Lower lobe of right lung (tissue), 2 donors: ENCODE measurements at places on chromosomes 1 and 21. TPM values are rescaled to one million over a fixed set of nuclear protein-coding genes. Genes with fewer than 3 reads are reported as not detected.

ARHGAP30 gene
- total RNA-seq = 63.7 TPM

KCNAB2 gene
- total RNA-seq = 119 TPM

GSTM5 gene
- total RNA-seq = 11.7 TPM

SLC25A24 gene
- total RNA-seq = 49.5 TPM

PIGK gene
- 27.1 TPM for total RNA-seq

PAQR7 gene
- total RNA-seq = 9.3 TPM

SDCCAG8 gene
- 92.7 TPM for total RNA-seq

TNFAIP8L2 gene
- 17.8 TPM for total RNA-seq

CGN gene
- 52.9 TPM for total RNA-seq

EFNA1 gene
- 144 TPM for total RNA-seq

- H3K4me1 ChIP-seq = no peaks in the 10 kb centered on the region
- no peak overlapping the region for H3K27ac ChIP-seq
- H3K36me3 ChIP-seq = peaks cover 5% of the 10 kb centered on the region
- H3K4me3 ChIP-seq = no peak overlapping the region
- no peak for DNase-seq
Observed at GRCh38 chr1:114386129-114387009, 124.6 kb downstream of the TRIM33 start.

GRCh38 chr1:207925210-207925609 lies 14.3 kb upstream of the CD34 start:
- H3K4me1 ChIP-seq = peaks cover 52% of the 10 kb centered on the region
- H3K36me3 ChIP-seq = no peaks in the 10 kb centered on the region
- no peak overlapping the region for H3K4me3 ChIP-seq
- peak overlapping the region; percentile 74 for H3K27ac ChIP-seq

DNA sequence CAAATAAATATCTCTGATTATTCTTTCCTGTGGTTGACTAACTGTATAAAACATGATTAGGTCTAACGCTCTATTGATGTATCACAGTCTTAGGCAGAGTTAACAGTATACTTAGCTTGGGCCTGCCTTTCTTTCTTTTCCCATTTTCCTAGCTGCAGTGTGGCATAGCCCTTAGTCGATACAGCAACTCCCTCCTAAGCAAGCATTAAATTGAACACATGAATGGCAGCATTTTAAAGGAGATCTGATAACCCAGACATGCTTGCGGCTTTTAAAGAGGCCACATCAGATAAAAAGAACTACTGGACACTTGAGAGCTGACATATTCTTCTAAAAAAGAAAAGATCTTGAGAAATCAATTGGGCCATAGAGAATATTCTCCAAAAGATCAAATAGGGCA lies 312.0 kb upstream of the TMPRSS15 start:
- DNase-seq = no peak
- no peaks in the 10 kb centered on the region for H3K4me1 ChIP-seq
- no peak overlapping the region for H3K27ac ChIP-seq

- H3K4me1 ChIP-seq = no peaks in the 10 kb centered on the region
- no peak overlapping the region for H3K4me3 ChIP-seq
- DNase-seq = no peak
Observed at GRCh38 chr21:32547018-32547417, 38.3 kb downstream of the TCP10L start.

GRCh38 chr1:156689035-156689952 lies 12.1 kb upstream of the NES start:
- no peak overlapping the region for H3K27ac ChIP-seq
- no peak overlapping the region for H3K4me3 ChIP-seq
- DNase-seq = peak; percentile 77
- no peaks in the 10 kb centered on the region for H3K36me3 ChIP-seq
- peaks cover 66% of the 10 kb centered on the region for H3K27me3 ChIP-seq

DNA sequence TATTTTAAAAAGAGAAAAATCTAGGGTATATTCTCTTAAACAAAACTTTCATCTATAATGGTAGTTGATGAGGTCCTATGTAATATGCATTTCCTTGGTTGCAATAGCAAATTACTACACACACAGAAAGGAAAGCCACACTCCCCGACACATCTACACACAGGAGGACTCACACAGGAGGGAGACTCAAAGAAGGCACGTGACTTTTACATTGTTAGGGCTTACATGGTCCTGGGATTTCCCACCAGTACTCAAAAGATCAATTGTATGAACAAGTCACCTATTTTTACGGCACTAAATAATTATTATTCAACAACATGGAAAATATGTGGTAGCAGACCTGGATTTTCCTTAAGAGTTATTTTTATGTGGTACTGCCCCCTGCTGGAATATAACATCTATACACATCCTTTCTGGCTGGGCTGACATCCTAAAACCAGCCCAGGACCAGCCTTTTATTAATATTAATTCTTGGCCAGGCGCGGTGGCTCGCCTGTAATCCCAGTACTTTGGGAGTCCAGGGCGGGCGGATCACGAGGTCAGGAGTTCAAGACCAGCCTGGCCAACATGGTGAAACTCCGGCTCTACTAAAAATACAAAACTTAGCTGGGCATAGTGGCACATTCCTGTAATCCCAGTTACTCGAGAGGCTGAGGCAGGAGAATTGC lies 33.9 kb upstream of the LGALS8 start:
- no peaks in the 10 kb centered on the region for H3K36me3 ChIP-seq
- DNase-seq = no peak
- H3K4me1 ChIP-seq = no peaks in the 10 kb centered on the region
- H3K27ac ChIP-seq = no peak overlapping the region
- no peaks in the 10 kb centered on the region for H3K27me3 ChIP-seq

DNA sequence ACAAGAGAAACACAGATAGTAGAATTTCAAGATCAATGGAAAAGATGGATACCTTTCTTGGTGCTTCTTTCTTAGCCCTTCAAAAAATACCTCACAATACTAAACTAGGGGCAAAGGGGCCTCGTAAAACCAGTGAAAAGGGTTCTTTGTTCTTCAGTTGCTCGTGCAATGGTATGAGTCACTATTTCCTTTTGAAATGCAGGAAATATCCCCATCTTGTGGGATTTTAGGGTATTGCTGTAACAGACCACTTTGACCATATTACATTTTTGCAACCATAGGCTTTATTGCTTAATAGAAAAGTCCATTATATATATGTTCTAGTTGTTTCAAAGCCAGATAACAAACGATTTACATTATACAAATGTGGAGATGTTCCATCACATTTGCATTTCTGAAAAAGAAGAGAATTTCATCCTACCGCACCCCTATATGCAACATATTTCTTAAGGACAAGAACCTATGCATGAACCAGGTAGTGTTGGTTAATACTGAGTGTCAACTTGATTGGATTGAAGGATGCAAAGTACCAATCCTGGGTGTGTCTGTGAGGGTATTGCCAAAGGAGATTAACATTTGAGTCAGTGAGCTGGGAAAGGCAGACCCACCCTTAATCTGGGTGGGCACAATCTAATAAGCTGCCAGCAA lies 88.6 kb upstream of the PKN2 start:
- no peaks in the 10 kb centered on the region for H3K4me1 ChIP-seq
- H3K4me3 ChIP-seq = no peak overlapping the region
- DNase-seq = no peak
- no peak overlapping the region for H3K27ac ChIP-seq

GRCh38 chr1:23872421-23872820 lies 4.3 kb upstream of the FUCA1 start:
- H3K36me3 ChIP-seq = no peaks in the 10 kb centered on the region
- H3K4me1 ChIP-seq = peaks cover 15% of the 10 kb centered on the region
- DNase-seq = no peak
- H3K27me3 ChIP-seq = no peaks in the 10 kb centered on the region

DNA sequence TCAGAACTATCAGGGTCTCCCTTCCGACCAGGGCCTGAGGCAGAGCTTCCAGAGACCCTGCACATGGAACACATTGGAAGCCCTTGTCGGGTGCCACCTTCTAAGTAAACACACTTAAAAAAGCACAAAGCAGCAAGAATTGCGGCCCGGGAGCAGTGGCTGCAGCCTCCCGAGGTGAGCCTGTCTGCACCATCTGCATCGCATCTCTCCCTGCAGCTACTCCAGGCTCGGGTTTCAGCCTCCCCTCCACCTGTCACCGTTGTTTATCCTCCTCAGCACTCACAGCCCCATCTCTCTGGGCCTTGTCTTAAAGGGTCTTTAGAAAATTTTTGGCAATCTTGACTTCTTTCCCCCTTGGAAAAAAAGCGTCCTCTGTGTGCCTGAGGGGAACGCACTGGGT lies 95.1 kb upstream of the ARHGEF16 start:
- no peak overlapping the region for H3K27ac ChIP-seq
- no peak for DNase-seq
- H3K4me3 ChIP-seq = no peak overlapping the region
- peaks cover 11% of the 10 kb centered on the region for H3K27me3 ChIP-seq
- H3K36me3 ChIP-seq = no peaks in the 10 kb centered on the region

GRCh38 chr1:100187912-100188311 lies 9.9 kb upstream of the LRRC39 start:
- no peak overlapping the region for H3K4me3 ChIP-seq
- H3K27ac ChIP-seq = no peak overlapping the region
- peaks cover 5% of the 10 kb centered on the region for H3K36me3 ChIP-seq
- no peak for DNase-seq

DNA sequence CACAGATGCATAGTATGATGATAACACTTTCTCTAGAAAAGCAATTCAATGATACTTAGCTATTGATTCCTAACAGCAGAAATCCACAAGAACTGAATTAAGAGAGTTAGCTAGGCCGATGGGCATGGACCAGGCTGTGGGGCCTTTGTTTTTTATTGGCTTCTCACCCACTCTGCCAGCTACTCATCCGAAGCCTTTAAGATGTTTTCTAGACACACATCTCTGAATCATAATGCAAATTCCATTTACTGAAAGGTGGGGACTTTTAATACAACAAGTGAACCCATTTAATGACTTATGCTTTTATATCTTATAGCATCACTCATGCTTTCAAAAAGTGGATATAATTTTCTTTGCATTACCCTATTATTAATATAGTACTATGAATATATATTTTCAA lies 170.2 kb downstream of the RUNX1 start:
- H3K36me3 ChIP-seq = peaks cover 54% of the 10 kb centered on the region
- no peak overlapping the region for H3K4me3 ChIP-seq
- DNase-seq = no peak

DNA sequence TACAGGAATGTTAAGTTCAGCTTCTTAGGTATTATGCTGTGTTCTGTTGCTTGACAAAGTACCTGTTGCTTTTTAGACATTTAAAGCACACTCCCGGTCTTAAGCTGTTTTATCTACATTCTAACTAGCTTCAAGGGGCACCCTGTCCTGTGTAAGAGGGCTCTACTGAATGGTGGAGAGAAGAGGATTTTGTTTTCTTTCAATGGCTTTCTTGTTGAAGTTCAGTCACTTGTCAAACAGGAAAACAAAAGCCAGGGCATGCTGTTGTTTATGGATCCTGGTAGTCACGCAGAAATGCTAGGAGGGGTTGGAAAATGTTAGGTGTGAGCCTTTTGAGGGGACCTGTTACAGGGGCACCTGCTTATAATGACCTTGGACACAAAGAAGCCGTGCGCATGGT lies 30.7 kb downstream of the PGM1 start:
- H3K27ac ChIP-seq = no peak overlapping the region
- H3K27me3 ChIP-seq = no peaks in the 10 kb centered on the region
- no peak overlapping the region for H3K4me3 ChIP-seq
- H3K36me3 ChIP-seq = no peaks in the 10 kb centered on the region
- DNase-seq = no peak

- H3K4me3 ChIP-seq = no peak overlapping the region
- DNase-seq = no peak
- peaks cover 8% of the 10 kb centered on the region for H3K27me3 ChIP-seq
- no peak overlapping the region for H3K27ac ChIP-seq
- H3K36me3 ChIP-seq = no peaks in the 10 kb centered on the region
Observed at GRCh38 chr1:23209770-23210169, 7.5 kb downstream of the HTR1D start.

- peaks cover 53% of the 10 kb centered on the region for H3K4me1 ChIP-seq
- H3K27ac ChIP-seq = peak overlapping the region; percentile 62
- H3K36me3 ChIP-seq = no peaks in the 10 kb centered on the region
- peak overlapping the region; percentile 67 for H3K4me3 ChIP-seq
Observed at GRCh38 chr1:19647643-19648042, 3.5 kb downstream of the NBL1 start.

DNA sequence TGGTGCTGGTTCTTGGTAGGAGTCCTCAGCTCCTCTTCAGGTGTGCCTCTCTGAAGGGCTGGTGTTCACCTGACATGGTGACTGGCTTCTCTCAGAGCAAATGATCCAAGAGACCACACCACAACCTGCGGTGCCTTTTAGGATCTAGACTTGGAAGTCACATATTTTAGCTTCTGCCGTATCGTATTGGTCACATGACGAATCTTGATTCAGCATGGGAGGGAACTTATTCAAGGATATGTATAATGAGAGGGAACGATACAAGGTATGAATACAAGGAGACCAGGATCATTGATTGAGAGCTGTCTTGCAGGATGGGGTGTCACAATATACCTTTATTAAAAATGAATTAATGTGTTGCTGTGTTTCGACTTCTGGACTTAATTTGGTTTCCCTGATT lies 58.0 kb downstream of the RAP1A start:
- peaks cover 6% of the 10 kb centered on the region for H3K4me1 ChIP-seq
- no peak overlapping the region for H3K4me3 ChIP-seq
- H3K36me3 ChIP-seq = peaks cover 5% of the 10 kb centered on the region
- no peak for DNase-seq
- no peaks in the 10 kb centered on the region for H3K27me3 ChIP-seq

DNA sequence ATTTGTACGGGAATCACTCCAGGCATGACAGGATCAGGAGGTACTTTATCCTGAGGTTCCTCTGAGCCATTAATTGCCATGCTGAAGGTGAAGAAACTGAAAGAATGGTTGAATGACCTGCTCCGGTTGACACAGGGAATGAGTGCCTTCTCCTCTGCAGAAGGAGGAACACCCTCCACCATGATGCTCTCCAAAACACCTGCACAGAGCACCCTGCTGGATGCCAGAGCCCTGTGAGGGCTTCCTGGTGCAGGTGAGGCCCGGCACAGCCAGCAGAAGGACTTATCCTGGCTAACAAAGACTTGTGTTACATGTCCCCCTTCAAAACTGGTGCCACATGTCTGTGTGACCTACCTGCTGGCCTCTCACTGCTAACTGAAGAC lies 14.3 kb upstream of the LBR start:
- H3K27me3 ChIP-seq = no peaks in the 10 kb centered on the region
- H3K36me3 ChIP-seq = no peaks in the 10 kb centered on the region
- H3K4me1 ChIP-seq = peaks cover 51% of the 10 kb centered on the region
- peak overlapping the region; percentile 48 for H3K27ac ChIP-seq

DNA sequence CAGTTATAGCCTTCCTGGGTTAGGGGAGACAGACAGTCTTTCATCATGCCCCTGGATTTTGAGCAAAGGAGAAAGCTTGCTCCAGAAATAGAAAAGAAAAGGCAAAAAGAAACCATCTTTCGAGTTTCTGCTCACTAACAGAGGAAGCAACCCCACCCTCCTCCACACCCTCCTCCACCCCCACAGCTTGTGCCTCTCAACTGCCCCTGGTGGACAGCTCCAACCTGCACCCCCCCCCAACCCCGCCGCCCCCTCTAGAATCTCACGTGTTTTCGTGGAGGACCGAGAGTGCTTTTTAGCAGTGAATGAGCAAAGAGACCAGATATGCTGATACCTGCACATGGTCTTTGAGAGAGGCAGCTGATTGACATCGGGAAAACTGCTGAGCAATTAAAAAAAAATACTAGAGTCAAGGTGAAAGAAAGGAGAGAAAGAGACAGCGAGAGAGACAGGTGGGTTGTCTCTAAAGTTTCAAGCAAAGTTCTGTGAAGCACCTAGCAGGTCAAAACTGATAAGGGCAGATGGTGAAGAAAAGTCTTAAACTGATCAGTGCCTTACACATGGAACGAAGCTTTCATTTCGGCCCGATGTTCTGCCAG lies 358.3 kb downstream of the KIF26B start:
- no peaks in the 10 kb centered on the region for H3K27me3 ChIP-seq
- no peak overlapping the region for H3K27ac ChIP-seq
- peak overlapping the region; percentile 3 for H3K4me3 ChIP-seq
- no peaks in the 10 kb centered on the region for H3K36me3 ChIP-seq
- DNase-seq = no peak

GRCh38 chr1:33377013-33377412 lies 53.9 kb downstream of the PHC2 start:
- DNase-seq = no peak
- H3K36me3 ChIP-seq = no peaks in the 10 kb centered on the region
- no peak overlapping the region for H3K4me3 ChIP-seq
